ENCODE measurements at places on chromosomes 2 and 18.

GRCh38 chr18:63586431-63586830 is 712 bp upstream of the SERPINB13 start:
- no peak for DNase-seq

DNA sequence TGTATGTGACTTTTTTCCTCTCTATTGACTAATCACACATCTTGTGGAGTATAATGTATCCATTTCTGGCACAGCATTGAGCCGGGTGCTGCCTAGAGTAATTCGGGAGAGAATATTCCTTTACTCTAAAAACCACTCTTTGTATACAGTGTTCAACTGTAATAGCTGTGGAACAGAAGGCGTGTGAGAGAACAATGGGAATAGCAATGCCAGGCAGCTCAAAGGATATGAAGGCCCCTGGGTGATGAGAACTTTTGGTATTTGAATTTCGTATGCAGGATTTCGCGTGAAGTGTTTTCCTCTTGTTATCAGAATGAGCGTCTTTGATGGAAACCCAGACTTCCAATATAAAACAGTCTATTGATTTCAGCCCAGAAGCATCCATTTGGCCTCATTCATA is 84.6 kb upstream of the MAP3K20 start:
- DNase-seq: no peak

DNA sequence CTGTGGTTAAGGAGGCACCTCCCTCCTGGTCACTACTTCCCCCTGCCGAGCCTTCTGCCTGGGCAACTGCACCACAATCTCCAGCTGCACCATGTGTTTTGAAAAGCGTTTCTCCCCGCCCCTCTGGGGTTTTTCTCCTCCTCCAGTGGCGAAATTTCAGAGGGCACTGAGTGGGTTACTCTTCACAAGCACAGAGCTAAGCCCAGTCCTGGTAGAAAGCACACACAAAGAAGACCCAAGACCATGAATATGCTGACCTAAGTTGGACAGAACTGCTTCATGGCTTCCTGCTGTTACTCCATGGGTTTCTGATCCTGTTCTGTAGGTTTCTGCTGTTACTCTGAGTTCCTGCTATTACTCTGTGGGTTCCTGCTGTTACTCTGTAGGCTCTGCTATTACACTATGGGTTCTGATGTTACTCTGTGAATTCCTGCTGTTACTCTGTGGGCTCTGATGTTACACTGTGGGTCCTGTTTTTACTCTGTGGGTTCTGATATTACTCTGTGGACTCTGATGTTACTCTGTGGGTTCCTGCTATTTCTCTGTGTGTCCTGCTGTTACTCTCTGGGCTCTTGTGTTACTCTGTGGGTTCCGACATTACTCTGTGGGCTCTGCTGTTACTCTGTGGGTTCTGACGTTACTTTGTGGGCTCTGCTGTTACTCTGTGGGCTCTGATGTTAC is 216.6 kb downstream of the RTP5 start:
- DNase-seq: peak; percentile 51

DNA sequence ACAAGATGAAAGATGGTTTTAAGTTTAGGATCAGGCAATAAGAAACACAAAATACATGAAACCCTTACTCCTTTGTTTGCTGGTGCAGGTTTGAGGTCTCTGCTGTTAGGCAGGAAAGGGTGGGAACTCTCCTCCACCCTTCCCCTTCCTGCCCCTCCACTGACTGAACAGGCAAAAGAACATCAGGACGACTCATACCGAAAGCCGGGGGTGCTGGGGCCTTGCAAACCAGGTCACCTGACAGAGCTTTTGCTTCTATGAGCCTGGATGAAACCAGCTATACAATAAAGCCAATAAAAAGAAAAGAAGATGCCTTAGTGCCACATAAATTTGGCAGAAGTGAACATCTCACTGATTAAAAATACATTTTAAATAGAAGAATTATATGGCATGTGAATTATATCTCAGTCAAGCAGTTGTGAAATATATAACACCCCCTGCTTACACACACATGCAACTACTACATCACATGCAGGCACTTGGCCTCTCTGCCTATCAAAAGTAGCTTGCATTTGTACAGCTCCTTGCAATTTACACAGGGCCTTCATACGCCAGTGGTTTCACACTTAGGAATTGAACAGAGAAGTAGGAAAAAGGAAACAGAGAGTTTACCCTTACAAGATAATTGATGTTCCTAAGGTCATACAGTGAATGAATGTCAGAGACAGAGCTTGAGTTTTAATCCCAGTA is 215.1 kb upstream of the TRIB2 start:
- DNase-seq: peak; percentile 40

GRCh38 chr18:34633368-34633767 is 76.7 kb upstream of the DTNA start:
- no peak for DNase-seq

DNA sequence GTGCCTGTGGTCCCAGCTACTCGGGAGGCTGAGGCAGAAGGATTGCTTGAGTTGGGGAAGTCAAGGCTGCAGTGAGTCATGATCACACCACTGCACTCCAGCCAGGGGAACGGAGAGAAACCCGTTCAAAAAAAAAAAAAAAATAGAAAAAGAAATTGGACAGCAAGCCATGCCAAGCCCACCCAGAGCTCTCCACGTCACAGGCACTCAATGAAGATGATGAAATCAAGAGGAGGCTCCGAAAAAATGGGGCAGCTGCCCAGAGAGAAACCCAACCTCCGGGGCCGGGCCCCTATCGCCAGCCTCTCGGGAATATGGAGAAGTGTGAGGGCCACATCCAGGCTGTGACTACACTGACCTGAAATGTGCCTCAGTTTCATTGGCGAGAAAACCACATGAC is 40.0 kb downstream of the BIN1 start:
- peak; percentile 35 for DNase-seq

DNA sequence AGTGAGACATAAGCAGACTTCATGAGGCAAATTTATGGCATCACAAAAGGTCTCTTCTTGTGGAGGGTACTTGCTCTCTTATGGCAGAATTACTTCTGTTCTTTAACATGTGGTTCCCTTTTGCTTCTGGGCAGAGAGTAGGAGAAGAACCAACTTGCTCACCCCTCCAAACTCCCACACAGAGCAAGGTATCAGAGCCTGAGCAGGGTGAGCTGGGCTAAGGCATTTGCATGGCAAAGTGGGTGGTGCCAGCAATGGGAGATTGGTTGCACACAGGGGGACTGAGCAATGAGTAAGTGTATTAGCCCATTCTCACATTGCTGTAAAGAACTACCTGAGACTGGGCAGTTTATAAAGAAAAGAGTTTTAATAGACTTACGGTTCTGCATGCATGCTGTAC is 64.2 kb upstream of the ITGB6 start:
- DNase-seq: no peak

- DNase-seq: no peak
Observed at GRCh38 chr18:2851771-2852170, 5.0 kb downstream of the EMILIN2 start.

DNA sequence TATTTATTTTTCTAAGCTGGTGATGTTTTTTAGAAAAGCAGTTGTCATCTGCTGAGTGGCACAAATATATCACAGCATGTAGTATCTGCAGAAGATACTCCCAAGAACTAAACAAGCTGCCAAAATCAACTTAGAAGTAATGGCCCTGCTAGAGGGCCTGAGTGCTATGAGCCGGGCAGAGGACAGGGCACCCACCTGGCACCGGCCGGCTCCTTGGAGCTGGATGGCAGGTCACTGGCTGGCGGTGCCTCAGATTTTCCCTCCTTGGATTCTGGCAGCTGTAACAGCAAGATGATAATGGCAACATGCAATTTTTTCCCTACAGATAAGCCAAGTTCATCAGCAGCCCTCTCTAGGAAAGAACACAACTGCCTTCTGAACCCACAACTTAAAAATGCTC is 79.7 kb downstream of the EMILIN2 start:
- no peak for DNase-seq

GRCh38 chr2:218014706-218015585 is 12.2 kb upstream of the TNS1 start:
- no peak for DNase-seq

Measured in choroid plexus epithelial cell (primary cell).